ENCODE measurements at places on chromosomes 4 and X.
A peak's percentile ranks its signal among the peaks of the same experiment; 100 is the strongest.

- no peak for DNase-seq
Measured at GRCh38 chr4:44842531-44842930, 116.2 kb upstream of the GNPDA2 start.

DNA sequence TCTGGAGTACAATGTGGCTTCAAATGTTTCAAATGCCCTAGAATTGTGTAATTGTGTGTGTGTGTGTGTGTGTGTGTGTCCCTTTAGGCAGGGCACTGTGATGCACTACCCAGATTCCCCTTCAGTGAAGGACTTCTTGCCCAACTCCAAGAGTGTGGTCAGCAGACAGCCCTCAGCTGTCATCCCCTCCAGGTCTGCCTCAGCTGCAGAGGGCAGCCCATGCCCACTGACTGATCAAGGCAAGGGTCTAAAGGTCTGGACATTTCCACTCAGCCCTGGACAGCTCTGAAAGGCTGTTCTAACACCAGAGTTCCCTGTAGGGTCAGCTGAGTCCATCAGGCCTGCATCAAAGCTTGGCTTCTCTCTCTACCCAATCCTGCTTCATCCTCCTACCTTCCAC is 83.9 kb upstream of the USP9X start:
- no peak for DNase-seq

- DNase-seq = no peak
Measured at GRCh38 chr4:121062521-121062920, 9.8 kb downstream of the NDNF start.

DNA sequence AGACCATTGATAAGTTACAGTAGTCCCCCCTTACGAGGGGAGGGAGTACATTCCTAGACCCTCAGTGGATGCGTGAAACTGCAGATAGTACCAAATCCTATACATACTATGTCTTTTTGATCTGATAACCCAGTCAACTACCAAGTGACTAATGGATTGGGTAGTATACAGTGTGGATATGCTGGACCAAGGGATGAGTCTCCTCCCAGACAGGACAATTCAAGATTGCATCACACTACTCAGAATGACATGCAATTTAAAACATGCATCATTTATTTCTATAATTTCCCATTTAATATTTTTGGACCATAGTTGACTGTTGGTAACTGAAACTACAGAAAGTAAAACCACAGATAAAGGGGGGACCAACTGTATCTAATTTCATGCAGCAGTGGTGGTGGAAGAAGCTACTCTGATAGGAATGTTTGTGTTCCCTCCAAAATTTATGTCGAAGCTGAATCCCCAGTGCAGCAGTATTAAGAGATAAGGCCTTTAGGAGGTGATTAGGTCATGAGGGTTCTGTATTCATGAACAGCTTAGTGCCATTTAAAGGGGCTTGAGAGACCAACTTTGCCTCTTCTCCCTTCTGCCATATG is 11.9 kb downstream of the HADH start:
- DNase-seq = no peak

GRCh38 chrX:119474615-119475388 is 6.6 kb downstream of the SLC25A5 start:
- no peak for DNase-seq

DNA sequence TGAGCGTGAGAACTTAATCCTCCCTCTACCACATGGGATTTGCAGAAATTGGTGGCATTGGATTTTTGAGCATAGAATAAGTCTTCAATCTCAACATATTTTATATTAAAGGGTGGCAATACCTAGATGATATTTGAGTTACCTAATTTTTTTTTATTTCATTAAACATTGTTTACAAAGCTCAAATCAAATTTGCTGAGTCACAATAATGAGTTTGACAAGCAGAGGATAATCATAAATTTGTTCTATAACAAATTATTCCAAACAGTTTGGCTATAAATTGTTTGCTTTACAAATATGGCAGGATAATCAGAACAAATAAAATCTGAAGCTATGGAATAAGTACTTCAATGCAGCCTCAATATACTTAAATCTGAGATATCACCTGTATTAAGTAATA is 22.7 kb downstream of the EMCN start:
- no peak for DNase-seq

DNA sequence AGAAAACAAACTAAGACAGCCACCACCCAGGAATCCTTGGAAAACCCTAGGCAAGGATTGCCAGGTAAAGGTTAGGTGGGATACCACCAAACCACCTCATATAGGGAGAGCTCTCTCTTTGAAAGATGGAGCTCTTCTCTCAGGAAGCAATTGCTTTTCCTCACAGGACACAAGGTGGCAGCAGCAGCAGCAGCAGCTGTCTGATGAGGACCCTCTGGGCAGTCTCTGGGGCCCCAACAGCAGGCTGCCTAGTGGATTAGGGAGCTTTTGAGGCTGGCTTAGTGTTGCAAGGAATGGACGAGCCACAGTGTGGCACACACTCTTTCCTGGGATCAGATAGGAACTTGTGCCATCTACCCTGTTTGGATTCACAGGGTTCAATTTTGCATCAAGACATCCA is 41.4 kb upstream of the CHRDL1 start:
- DNase-seq = no peak

DNA sequence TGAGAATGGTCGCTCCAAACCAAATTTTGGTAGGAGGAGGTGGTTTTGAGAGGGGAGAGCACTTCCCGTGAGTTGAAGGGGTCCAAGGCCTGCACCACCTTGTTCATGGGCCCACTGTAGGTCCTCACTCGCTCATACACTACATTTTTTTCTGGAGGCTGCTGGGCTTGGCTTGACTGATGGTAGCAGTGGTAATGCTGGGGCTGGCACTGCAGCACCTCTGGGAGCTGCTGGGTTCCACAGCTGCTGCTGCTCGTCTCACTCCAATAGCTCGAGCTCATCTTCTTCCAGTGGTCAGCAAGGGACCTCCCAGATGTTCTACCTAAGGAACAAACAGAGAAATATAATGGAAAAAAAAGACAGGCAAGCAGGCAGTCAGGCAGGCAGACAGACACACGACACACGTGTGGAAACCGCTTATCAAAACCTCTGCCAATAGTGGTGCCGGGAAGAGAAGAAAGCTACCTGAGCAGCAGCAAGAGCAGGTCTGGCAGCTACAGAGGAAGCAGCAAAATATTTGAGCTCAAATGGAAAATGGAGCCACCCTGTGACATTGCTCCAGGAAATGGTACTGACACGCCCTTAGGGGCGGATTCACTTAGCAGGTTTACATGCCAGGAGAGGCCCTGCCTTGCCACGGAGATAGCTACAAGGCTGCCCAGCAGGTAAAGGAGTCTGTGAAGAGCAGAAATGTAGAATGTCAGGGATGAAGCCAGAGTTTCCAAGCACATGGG is at the start of gene POF1B:
POF1B (minus strand) TSS at position 492 of the 734 bp plus-strand sequence; CDS start at position 281, 211 bp downstream.
- no peak for DNase-seq

GRCh38 chr4:23945451-23946017 is 55.7 kb upstream of the PPARGC1A start:
- no peak for DNase-seq

DNA sequence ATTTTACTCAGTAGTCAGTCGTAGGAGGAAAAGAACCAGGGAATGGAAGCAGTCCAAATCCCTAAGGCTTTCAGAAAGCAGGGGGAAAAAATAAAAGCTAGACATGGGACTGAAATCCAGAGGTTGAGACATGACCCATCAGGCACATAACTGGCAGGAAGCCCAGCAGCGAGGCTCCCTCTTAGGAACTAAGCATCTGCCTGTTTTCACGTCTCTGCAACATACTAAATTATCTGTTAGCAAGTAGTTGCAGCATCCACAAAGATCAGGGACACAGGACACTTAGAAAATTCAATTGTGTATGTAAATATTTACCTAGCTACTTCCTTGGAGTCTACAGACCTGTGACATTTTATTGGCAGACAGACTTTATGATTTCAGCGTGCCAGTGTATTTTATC is 118.0 kb upstream of the EDNRA start:
- no peak for DNase-seq

DNA sequence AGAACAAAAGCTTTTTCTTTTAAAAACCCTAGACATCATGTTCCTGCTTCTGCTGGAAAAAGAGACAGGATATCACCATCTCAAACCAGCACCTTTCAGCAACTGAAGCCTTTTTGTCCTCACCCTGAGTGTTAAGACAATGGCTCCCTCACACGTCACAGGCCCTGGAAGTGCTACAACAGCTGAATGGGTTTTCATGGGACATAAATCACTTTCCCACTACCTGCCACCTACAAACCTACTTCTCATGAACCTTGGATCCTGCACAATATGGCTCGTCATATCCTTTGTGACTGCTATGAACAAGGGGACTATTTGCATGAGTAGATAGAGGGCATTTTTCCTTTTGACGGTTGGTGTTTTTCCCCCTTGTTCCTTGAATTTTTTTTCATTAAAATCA is 93.6 kb downstream of the TSPAN5 start:
- DNase-seq = no peak

DNA sequence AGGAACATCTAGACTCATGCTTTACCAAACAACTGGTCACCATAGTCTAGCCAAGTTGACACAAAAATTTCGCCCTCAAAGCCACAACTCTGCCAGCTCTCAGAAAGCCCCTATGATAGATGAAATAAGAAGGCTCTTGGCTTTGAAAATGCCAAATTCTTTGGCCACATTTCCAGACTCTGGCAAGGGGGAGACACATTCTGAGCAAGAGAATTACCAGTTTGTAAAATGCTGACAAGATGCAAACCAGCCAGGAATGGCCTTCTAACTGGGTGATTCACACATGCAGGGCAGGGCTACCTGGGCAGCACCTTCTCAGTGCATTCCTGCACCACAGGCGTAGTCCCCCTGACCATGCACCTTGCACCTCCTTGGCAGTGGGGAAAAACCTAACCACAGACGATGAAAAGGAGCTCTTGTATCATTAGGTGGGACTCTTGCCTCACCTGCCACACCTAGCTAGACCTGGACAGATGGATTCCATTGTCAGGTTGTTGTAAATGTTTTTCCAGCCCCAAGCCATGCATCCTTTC is 77.4 kb upstream of the CPEB2 start:
- DNase-seq = no peak

- no peak for DNase-seq
Measured at GRCh38 chr4:102647117-102647516, 113.7 kb downstream of the MANBA start.

DNA sequence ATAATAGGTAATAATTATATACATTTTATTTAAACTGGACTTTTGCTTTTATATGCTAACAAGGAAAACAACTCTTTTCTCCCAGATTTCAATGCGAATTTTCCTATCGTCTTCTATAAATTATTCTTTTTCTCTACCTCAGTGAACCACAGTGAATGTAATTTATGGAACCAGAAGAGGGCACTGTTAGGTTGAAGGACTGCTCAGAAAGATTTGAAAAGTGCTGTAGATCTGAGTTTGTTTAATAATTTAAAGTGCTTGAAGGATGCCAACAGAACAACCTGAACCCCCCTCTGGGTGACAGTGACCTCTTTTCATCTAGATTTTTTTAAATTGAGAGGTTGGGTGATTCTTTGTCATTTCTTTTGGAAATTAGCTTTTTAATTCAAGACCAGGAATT is 54.9 kb downstream of the PHOX2B start:
- peak; percentile 2 for DNase-seq

DNA sequence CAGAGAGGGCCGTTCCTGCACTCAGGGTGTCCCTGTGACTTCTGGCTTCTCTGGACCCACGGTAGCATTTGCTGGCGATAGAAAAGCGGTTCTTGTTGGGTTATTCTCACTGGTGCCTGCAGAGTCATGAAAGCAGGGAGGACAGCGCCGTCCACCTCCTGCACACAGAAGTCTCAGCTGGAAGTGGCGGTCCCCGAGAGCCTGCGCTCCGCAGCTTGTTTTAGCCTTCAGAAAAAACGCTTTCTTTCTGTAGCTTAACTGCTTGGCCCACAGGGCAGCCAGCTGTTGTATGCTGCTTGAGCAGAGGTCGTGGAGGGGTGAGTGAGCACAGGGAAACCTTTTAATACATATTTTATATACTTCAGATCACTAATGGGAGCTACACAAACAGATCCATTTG is 400.7 kb upstream of the FAT1 start:
- DNase-seq = no peak

DNA sequence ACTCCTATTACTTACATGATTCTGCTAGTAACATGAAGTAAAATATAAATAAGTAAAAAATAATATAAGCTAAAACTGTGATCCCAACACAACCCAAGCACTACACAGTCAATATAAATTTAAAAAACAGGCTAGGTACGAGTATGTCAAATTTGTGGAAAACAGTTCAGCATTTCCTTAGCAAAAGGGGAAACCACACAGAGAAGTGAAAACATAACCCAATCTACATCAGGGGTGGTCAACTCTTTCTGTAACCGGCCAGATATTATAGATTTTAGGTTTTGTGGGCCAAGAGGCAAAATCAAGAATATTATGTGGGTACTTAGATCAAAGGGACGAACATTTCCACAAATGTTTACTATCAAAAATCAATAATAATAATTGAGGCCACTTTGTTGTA is 70.1 kb downstream of the CHST7 start:
- DNase-seq = no peak

DNA sequence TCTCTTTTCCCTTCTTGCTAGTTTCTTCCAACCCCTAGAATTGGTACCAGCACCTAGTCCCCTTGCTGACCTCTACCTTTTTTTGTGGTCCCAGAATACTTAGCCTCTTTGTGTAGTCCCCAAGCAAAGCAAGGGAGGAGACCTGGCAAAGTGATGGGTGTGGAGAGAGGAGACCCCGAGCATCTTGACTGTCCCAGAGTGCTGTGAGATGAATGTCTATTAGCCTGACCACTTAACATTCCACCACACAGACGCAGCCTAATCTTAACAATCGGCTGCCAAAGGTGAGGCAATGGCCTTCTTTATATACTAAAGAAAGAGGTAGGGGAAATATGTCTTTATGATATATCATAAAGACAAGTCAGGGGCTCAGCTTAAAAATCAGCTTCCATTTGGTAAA is 55.9 kb downstream of the TRIM2 start:
- no peak for DNase-seq

- no peak for DNase-seq
Measured at GRCh38 chrX:148567779-148568178, 67.4 kb downstream of the AFF2 start.

GRCh38 chr4:8316251-8316771 is 46.8 kb downstream of the HTRA3 start:
- no peak for DNase-seq

GRCh38 chr4:54058171-54058570 is 6.2 kb downstream of the CHIC2 start:
- DNase-seq = no peak

- no peak for DNase-seq
Measured at GRCh38 chr4:145108128-145108527, 10.0 kb downstream of the ABCE1 start.

DNA sequence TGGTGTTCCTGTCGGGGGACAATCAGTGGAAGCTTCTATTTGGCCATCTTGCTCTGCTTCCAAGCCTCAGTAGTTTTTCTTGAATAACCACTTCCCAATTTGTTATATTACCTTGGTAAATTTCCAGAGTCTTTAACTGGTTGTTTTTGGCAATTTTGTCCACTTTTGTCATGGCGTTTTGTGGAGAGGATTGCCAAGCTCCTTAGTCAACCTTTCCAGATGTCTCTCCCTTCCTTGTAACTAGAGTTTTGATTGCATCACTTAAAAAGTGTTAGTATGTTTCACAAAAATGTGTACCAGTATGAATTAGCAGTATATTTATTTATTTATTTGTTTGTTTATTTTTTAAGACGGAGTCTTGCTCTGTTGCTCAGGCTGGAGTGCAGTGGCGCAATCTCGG is 15.8 kb upstream of the UXT start:
- DNase-seq = no peak

GRCh38 chr4:151744614-151745013 is 16.2 kb downstream of the GATB start:
- DNase-seq = peak; percentile 7

Measured in AG09319 (cell line).